ENCODE measurements at places on chromosomes 1 and 21. TPM values are rescaled to one million over a fixed set of nuclear protein-coding genes. Genes with fewer than 3 reads are reported as not detected.

PRAMEF9 gene
- not detected for total RNA-seq

DNA sequence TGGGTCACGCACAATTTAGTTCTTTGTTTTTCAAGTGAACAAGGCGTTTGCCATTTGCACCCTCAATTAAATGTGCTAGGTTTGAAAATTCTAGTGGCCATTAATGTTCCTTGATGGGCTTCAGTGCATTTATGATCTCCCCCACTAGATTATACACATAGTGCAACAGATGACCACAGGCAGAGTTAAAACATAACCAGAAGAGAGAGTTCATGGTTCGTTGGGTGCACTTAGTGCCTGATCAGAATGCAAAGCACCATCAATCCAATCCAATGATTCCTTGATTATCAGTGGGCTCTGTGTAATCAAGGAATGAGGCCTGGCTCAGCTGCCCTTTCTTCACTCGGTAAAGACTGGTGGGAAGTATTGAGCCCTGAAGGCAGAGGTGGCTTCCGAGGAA, 334.5 kb downstream of the PRDM2 start:
- no peaks in the 10 kb centered on the region for H3K4me1 ChIP-seq
- DNase-seq = no peak
- H3K4me3 ChIP-seq = no peak overlapping the region
- no peaks in the 10 kb centered on the region for H3K36me3 ChIP-seq
- peaks cover 9% of the 10 kb centered on the region for H3K27me3 ChIP-seq

DNA sequence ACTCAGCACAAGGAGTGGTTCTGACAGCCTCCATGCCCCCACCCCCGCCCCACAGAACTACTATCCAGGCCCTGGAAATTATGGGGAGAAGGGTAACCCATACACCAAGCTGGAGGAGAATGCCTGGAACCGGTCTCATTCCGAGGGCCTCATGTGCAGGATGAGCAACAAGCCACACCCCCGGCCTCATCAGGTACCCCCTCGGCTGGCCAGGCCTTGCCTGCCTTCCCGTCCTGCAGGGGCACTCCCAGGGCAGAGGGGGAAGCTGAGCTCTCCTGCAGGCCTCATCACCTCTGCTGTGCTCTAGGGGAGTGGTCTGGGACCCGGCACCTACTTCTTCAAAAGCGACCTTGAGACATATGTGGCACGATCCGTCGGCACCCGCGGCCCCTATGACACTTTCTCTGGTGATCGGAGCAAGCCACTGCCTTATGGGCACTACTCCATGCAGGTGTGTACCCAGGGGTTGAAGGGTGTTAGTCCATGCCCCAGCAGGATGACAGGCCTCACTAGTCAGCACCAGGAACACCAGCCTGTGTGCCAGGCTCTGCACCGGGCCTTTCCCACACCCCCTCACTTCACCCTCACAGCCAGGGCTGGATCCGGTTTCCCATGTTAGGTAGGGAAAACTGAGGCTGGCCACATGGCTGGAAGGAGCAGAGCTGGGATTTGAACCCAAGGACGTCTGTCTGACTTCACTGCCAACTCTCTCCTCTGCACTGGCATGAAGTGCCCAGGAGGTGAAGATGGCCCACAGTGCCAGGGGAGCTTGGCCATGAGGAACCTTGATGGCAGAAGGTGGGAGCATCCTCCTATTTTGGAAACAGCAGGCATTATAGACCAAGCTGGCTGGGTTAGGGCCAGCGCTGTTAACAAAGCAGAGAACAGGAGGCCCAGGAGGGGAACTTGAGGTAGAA, 10.9 kb upstream of the TTC22 start:
- H3K4me1 ChIP-seq = peaks cover 3% of the 10 kb centered on the region
- no peaks in the 10 kb centered on the region for H3K27me3 ChIP-seq
- no peaks in the 10 kb centered on the region for H3K36me3 ChIP-seq
- H3K4me3 ChIP-seq = no peak overlapping the region
- no peak overlapping the region for H3K27ac ChIP-seq

MATN1 gene
- 0.43 TPM for total RNA-seq

GRCh38 chr1:180974236-180974635, 48.4 kb downstream of the STX6 start:
- H3K27me3 ChIP-seq = no peaks in the 10 kb centered on the region
- peaks cover 70% of the 10 kb centered on the region for H3K36me3 ChIP-seq
- no peak for DNase-seq
- H3K27ac ChIP-seq = no peak overlapping the region
